ENCODE measurements at places on chromosomes 12 and 14.

DNA sequence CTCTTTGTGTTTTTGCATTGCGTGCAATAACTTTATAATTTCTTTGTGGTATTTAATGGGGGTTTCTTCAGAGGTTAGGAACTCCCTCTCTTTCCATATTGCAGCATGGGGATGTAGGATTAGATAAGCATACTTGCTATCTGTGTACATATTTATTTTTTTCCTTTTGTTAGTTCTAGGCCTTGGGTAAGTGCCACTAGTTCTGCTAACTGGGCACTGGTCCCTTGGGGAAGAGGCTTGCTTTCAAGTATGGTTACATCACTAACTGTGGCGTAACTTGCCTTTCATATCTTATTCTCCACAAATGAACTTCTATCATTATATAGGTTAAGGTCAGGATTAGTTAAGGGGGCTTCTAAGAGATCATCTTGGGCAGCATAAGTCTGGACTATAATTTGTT lies 31.5 kb upstream of the SLCO1B3 start:
- no peak for DNase-seq

DNA sequence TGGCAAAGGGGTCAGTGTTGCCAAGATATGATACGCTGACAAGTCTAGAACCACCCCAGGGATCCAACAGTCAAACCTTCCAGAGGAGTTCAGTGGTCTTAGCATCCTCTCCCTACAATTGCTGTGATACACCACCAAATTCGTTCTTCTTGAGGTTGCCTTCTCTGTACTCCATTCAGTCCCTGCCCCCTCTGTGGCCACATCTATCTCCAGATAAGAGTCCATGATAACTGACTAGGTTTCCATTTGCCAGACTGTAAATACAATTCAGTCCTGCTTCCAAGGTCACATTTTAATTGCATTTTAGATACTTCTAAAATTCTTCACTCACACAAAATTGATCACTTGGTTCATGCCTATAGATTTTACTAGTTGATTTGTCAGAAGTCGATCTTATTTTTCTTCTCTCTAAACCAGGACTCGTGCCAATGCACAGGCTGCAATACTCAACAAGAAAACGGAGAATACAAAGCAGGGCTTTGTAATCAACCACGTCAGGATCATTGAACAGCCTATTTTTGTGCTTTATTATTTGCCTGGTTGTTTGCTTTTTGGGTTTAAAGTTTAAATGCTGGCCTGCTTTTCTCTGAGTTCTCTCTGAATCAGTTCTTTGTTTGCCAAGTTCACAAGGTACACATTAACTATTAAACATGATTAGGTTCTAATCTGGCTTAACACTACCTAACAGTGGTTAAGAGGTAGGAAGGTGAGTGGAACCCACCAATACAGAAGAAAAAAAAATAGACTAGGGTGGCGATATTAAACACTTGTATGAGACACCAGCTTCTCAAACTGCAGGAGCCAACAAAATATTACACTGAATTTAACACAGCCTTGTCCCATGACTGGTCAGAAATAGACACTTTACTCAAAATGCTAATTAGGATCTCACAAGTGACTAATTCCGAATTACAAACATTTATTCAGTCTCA lies 5.3 kb upstream of the TSPAN8 start:
- no peak for DNase-seq

DNA sequence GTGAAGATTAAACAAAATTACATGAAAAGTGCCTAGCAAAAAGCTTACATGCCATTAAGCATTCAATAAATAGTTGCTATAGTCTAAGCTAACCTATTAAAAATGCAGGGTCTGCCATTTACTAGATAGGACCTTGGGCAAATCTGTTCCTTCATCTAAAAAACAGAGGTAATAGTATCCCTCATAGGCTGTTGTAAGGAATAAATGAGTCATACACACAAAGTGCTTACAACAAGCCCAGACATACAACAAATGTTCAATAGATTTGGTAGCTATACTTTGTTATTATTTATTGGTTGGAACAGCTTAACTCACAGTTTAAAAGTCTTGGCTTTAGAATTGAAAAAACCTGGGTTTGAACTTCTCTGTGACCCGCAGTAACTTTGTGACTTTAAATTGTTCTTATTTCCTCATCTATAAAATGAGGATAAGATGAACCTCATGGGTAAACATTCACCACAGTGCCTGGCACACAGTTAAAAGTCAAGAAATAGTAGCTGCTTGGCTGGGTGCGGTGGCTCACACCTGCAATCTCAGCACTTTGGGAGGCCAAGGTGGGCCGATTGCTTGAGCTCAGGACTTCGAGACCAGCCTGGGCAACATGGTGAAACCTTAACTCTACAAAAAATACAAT lies 24.7 kb downstream of the HEATR5A start:
- no peak for DNase-seq

GRCh38 chr12:107369679-107370078 lies 276.3 kb upstream of the CRY1 start:
- no peak for DNase-seq

- no peak for DNase-seq
Measured at GRCh38 chr14:58200480-58200841, 512 bp downstream of the ACTR10 start.

DNA sequence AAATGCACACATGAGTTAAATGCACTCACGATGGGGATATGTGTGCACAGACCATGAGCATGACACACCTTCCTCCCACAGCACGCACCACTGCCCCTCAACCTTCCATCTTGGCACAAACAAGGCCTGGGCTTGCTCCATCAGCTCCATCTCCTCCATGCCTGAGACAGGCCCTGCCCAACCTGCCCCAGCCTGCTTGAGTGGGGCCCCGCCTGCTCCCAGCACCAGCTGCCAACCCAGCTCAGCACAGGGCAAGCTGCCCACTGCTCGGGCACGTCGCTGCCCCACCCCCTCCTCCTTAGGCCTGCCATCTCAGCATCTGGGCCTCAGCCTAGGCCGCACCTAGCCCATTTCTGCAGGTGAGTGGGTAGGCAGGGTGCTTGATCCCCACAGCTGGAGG lies 27.6 kb upstream of the KRT78 start:
- no peak for DNase-seq

DNA sequence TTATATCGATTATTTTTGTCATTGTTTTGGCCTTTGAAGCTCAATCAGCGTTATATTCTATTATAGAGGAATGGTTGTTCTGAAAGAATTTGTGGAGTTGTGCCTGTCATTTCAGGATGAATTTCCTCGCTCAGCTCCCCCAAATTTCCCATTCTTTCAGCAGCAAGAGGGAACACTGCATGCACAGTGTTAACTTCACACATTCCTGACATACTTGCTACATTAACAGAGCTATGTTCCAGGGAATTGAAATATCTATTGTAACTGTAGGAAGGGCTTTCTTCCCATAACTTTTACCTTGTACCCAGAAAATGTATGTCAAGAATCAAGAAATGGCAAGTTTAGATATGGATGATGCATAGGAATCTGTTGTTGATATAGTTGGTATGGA lies 379.0 kb downstream of the LRIG3 start:
- DNase-seq: no peak

GRCh38 chr12:64186789-64187188 lies 35.3 kb downstream of the KICS2 start:
- no peak for DNase-seq

GRCh38 chr12:103336940-103337339 lies 158.8 kb downstream of the C12orf42 start:
- DNase-seq: no peak

DNA sequence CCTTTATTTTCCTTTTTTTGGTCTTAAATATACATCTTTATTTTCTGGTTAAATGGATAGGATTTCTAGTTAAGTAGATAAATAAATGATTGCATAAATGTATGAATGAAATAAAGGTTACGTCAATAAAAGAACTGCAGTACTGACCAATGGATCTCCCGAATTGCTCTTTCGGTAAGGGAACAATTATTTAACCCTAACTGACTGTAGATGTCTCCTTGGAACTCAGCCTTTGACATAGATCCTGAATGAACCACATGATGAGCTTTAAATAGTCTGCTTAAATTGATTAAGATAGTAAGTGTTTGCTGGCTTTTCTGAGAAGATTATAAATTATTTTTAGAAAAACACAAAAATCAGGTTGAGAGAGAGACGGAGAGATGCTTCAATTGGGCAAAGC lies 391.0 kb upstream of the SYT1 start:
- DNase-seq: no peak

GRCh38 chr12:12244341-12244740 lies 22.5 kb downstream of the LRP6 start:
- DNase-seq: no peak

- no peak for DNase-seq
Measured at GRCh38 chr12:123973552-123974341, 732 bp downstream of the ZNF664 start.

DNA sequence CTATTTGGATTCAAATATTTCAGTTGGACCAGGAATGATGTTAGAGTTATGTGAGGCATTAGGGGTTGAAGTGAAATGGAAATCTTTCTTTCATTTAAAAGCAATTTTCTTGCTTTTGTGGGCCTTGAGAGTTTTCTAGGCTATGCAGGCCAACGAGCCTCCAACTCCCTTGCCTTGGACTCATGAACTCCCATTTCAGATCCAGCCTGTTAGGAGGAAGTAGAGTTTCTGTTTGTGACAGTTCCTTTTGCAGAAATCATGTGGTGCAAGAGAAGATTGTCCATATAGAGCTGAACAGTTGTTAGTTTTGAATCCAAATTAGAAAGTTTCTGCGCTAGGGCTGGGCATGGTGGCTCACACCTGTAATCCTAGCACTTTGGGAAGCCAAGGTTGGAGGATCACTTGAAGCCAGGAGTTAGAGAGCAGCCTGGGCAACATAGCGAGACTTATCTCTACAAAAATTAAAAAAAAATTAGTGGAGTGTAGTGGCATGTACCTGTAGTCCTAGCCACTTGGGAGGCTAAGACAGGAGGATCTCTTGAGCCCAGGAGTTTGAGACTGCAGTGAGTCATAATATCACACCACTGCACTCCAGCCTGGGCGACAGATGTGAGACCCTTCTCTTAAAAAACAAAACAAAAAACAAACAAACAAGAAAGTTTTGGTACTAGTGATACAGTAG lies 47.3 kb upstream of the MED13L start:
- no peak for DNase-seq

GRCh38 chr12:71710276-71711125 lies 24.6 kb downstream of the TMEM19 start:
- DNase-seq: peak; percentile 63

DNA sequence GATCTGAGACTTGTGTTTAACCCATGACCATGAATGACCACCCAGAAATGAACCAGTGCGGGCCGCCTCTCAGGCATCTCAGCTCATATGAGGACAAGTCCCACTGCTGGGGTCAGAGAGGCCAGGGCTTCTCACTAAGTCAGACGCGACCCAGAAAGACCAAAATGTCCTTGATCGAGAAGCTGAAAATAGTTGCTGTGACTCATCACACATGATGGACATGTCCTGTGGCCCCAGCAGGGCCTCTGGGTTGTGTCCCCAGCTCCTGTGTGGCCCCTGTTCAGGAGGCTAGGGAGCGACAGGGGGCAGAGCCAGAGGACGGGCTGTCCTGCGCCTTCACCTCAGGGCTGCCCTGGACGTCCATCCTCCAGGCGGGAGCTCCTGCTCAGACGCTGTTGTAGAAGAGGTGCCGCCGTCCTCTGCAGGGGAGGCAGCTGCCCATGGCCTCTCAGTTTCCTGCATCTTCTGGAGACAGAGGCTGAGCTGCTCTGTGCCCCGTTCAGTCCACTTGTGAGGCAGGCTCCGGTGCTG lies 29.0 kb upstream of the FAM181A start:
- DNase-seq: no peak

DNA sequence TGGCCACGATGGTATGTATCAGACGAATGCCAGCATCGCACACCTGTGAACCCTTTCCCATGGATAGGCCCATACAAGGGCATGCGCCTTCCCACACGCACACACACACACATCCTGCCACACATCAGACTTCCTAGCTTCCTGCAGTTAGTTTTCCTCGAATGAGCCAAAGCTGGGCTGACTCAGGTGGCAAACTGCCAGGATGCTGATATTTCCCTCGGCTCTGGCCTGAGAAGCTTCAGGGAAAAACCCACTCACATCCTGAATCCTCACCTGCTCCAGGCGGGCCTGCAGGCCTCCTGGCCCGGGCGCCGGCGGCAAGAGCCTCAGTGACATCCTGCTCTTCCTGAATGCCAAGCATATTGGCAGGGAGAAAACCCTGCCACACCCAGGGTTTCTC lies 22.4 kb downstream of the CALM1 start:
- DNase-seq: peak; percentile 81

GRCh38 chr12:3718100-3718499 lies 34.8 kb downstream of the CRACR2A start:
- no peak for DNase-seq

DNA sequence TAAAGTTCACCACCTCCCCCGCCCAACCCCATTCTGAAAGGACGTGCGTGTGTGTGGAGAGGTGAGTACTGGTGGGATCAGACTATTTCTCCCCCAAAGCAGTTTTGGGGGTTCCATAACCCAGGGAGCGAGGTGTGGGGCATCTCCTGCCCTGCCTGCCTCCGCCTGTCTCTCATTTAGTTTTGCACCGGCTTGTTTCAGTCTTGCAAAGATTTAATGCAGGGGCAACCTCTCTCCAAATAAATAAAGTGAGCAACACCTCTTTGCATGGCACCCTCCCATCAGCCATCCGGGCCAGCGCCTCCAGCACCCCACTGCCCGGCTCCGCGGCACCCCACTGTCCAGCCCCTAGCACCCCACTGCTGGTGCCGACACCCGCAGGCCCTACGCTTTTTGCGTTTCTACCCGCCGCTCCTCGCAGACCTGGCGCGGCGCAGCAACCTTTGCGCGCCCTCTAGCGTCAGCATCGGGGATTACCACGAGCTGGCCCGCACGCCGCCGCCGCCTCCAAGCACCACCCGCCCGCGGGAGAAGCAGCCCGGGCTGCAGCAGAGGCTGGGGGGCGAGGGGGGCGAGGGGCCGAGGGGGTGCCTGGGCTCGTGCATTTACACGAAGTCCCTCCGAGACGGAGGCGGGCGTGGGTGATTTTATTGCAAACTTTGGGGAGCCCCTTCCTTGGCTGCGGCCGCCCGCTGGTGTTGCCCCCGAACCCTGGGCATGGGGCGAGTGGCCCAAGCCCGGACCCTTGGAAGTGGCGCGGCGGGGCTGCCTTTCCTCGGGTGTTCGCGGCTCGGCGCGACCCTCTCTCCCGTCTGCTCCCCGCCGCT lies 55.8 kb upstream of the VRK1 start:
- DNase-seq: no peak

DNA sequence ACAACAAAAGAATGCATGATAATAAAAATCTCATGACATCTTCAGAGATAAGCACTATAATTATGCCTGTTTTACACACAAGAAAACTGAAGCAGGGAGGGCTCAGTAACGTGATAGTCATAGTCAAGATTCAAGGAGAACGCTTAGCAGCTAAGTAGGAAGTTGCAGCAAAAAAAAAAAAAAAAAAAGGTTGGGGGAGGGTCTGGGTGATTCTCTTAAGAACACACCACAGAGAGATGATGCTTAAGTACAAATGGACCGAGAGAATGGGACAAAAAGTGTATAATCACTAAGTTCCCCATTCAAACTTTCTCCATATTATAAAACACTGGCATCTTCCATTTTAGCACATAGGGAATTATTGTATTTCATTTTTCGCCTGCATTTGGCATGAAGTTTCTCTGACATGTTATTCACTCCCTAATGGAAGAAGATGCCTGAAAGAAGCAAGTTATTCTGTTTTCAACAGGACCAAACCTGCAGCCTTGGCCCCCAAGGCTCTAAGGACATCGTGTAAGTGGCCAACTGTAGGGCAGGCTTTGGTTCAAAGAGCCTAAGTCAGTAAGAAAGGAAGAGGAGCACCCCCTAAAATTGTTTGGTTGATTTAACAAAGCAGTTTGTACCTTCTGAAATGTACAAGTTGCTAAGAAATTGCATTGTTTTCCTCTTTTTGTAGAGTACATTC lies 142.9 kb upstream of the TMPO start:
- no peak for DNase-seq

GRCh38 chr14:102683399-102684297 lies 91.2 kb downstream of the RCOR1 start:
- no peak for DNase-seq

GRCh38 chr14:21113369-21113768 lies 12.5 kb downstream of the TMEM253 start:
- DNase-seq: no peak
